ENCODE measurements at places on chromosomes 16 and 17.

GRCh38 chr17:45431531-45432404, 902 bp downstream of the ARHGAP27 start:
- peak; percentile 39 for DNase-seq

GRCh38 chr16:19375561-19376158, 42.0 kb upstream of the TMC5 start:
- peak; percentile 3 for DNase-seq

- no peak for DNase-seq
Observed at GRCh38 chr17:50062293-50063243, 6.7 kb downstream of the ITGA3 start.

DNA sequence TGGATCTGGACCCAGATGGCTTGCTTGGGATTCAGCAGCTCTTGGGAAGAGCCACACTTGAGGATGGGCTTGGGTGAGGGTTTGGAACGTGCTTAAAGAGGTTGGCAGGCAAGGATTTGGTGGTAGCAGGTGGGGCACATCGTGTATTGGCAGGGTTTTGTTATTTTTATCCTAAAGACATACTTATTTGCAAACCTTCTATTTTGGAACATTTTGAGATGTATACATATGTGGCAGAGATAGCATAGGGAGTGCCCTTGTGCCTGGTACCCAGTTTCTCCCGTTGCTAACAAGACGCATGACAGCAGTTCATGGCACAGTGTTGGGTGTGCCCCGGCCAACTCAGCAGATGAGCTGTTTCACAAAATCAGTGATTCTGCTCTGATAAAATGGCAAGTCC, 9.1 kb downstream of the BANP start:
- DNase-seq, result no peak

GRCh38 chr16:17499223-17499902, 28.6 kb upstream of the XYLT1 start:
- DNase-seq, result no peak

DNA sequence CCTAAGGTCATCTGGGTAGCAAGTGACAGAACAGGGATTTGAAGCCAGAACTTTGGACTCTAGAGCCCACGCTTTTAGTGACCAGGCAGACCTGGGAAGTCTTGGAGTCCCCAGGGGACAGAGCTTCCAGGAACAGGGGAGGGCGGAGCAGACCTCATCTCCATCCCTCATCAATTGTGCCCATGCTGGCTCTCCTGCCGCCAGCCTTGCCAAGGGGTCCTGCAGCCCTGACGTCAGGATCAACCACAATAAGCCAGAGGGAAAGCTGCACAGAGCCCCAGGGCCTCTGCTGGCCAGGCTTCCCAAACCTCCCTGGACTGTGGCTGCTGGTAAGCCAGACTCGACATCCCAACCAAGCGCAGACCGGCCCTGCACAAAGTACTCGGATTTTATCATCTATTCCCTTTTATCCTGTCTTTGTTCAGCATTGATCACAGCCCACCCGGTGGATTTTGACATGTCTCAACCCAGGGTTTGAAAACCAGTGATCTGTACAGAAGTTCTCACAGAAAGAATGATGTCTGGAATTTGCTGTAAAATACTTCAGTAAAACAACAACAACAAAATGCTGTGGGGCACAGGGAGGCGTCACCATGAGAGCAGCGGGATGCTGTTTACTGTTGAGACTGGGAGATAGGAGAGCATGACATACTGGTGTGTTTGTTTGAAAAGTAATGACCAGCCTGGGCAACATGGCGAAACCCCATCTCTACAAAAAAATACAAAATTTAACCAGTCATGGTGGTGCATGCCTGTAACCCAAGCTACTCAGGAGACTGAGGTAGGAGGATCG, 11.8 kb downstream of the C16orf74 start:
- no peak for DNase-seq
